Fibroblast of skin of left biceps (primary cell): ENCODE measurements at places on chromosomes 1 and 21.

- DNase-seq, result no peak
These were observed 94.0 kb upstream of the FMN2 start for GRCh38 chr1:239997515-239998311.

DNA sequence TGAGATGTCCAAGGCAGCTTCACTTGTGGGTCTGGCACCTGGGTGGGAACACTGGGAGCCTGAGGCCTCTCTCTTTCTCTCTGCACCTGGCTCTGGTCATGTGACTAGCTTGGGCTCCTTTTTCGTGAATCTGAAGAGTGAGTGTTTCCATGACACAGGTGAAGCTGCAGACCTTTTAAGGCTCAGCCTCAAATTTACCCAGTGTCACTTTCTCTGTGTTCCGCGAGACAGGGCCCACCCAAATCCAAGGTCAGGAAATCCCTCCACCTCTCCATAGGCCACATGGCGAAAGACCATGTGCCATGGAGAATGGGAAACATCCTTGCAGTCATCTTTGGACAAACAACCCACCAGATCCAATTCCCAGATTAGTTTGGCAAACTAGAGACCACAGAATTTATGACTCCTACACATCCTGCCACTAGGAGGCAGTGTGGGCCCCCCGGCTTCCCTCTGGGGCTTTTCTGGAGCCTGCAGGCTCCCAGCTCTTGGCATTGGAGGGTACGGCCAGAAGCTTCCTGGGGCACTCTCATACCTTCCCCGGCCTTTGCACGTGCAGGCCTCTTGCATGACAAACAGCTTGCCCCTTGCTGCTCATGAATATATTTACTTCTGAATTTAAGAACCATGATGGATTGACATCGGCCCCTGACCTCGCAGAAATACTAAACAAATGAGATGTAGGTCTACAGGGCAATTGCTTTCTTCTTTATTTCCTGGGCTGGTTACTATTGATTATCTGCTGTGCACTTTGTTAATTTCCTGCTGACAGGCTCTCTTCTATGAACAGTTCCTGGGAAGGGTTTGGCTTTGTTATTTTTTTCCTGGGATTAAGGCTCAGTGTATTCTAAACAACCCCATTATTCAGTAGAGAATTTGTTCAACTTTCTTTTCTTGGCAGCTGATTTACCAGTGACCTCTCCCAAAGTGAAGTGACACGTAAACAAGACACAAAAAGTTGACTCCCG lies 180.7 kb downstream of the KAZN start:
- DNase-seq, result no peak

- no peak for DNase-seq
These were observed 163.9 kb upstream of the DPT start for GRCh38 chr1:168892931-168893330.

GRCh38 chr21:46114963-46115362 lies 17.1 kb downstream of the COL6A2 start:
- DNase-seq, result no peak

DNA sequence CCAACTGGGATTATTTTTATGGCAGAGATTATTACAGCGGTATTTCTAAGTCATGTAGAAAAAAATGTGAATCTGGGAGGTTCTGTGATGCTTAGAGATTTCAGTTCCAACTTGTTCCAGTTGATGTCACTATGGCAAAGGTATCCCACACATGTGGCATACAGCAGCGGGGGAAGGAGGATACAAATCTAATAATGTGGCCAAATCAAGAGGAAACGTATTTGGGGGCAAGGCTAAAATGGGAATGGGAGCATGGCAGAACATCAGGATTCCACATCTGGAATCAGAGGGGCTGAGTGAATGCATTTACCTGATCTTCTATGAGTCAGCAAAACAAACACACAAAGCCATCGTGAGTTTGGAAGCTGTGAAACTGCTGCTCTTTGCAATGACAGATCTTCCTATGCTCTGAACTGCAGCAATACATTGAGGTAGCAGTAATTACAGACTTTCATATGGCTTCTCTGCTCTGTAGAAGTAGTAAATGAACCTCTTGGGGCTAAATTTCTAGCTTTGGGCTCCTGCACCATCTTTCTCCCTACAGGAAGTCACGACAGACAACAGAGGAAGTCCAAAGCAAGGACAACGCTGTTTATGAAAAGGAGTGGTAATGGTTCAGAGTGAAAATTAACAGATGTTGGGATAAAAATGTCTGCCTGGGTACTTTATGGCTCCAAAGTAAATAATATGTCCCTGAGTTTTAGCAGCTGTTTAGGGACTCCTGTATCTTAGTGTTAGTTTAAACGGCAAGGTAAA lies 55.5 kb downstream of the GABPA start:
- peak; percentile 13 for DNase-seq

DNA sequence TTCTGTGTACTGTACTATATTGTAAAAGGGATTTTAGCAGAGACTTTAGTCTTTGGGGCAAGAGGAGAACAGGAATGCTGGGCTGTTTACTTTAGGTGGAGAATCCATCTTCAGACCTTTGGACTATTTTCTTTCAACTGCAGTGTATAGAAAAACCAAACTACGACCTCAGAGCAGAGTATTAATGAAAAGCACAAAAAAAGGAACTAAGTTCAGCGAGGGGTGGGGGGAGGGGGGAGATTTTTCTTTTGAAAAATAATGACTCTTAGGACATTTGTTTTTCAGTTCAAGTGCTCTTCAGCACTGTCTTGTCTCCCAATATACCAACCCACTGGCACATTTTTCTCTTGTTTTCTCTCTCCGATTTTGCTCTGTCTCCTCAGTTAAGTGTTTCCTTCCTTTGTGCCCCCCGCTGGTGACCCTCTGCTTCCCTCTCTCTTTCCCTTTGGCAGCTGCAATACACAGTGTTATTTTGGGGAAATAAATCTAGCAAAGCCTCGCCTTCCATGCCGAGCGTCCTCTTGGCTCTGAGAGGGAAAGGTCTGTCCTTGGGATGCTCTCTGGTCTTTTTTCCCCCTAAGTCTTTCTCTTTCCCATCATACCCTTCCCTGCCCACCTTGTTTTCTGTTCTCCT lies 44.8 kb downstream of the ACP6 start:
- DNase-seq, result no peak
